ENCODE measurements at places on chromosomes 1 and 21.

- no peak for DNase-seq
Measured at GRCh38 chr1:17572264-17572985, 32.9 kb downstream of the ARHGEF10L start.

- no peak for DNase-seq
Measured at GRCh38 chr1:229266274-229266673, 4.6 kb upstream of the RAB4A start.

DNA sequence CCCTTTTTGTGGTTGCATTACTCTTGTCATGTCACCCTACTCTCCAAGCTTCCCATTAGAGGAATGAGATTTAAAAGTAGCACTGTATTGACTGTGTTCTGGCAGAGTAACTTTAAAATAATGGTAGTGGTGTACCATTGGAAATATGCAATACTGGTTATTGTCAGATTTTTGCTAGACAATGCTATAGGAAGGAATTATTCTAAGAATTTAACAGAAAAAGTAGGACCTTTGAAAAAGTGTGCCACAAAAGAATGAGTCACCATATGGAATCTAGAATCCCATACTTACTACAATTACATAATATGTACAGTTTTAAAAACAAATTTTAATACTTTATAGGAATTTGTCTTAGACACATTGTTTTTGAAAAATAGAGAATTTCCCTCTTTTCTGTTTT lies 13.8 kb downstream of the MIER1 start:
- no peak for DNase-seq

DNA sequence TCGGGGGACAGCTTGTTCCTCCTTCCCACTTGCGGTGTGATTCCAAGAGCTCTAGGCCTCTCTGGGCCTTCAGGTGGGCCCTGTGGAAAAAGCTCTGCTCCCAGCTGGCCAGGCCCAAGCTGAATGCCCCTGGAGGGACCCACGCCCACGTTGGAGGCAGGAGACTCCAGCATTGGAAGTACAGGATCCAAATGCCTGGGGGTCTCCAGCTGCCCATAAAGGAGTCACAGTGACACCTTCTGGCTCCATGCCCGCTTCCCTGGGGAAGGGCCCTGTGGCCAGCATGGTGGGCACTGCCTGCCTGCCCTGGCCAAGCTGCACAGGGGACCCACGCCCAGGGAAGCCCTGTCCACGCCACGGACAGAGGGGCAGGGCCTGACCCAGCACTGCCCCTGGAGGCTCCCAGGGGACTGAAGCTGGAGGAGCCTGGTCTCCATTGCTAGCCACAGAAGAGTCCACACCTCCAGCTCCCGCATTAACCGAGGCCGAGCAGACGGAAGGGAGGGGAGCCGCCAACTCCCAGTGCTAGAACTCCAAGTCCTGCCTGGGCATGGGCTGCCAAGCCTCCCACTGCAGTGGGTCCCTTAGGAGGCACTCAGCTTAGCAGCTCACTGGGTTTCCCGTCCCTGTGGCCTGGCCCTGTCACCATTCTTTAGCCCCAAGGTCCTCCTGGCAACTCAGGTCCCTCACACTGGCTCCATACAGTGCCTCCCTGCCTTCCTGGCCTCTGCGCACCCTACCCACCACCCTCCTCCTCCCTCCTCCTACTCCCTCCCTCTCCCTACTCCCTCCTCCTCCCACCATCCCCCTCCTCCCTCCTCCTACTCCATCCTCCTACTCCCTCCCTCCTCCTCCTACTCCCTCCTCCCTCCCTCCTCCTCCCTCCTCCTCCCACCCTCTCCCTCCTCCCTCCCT lies 41.9 kb downstream of the WNT9A start:
- DNase-seq, result no peak

- no peak for DNase-seq
Measured at GRCh38 chr1:220077887-220078286, 11.7 kb downstream of the BPNT1 start.

GRCh38 chr1:72432645-72433267 lies 150.4 kb upstream of the NEGR1 start:
- DNase-seq, result no peak

DNA sequence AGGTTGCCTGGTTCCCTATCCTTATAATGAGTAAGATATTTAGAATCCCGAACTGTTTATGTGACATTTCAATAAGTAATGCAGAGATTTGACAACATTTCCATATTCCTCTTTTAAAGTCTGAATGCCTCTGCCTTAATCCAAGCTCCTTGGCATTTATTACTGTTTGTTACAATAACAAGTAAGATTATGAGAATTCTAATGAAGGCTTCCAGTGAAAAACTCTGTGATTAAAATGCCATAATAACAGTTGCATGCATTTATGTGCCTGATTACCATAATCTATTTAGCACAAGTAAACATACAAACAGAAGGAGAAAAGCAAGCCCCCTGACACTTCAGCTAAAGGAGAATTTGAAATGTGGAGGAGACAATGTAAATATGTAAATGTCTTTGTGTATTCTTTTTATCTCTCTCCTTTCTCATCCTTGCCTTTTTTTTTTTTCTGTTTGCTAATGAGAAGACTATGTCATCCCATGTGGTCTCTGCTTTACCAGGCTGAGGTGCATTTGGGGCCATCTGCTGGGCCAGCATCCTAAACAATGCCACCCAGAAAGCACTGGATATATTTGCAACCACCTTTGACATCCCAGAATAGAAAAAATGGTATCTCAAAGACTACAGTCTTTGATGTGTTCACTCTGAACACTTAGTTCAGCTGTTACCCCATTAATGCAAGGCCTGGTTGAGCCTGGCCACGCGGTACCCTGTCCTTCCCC lies 17.2 kb upstream of the OLIG2 start:
- DNase-seq, result no peak

DNA sequence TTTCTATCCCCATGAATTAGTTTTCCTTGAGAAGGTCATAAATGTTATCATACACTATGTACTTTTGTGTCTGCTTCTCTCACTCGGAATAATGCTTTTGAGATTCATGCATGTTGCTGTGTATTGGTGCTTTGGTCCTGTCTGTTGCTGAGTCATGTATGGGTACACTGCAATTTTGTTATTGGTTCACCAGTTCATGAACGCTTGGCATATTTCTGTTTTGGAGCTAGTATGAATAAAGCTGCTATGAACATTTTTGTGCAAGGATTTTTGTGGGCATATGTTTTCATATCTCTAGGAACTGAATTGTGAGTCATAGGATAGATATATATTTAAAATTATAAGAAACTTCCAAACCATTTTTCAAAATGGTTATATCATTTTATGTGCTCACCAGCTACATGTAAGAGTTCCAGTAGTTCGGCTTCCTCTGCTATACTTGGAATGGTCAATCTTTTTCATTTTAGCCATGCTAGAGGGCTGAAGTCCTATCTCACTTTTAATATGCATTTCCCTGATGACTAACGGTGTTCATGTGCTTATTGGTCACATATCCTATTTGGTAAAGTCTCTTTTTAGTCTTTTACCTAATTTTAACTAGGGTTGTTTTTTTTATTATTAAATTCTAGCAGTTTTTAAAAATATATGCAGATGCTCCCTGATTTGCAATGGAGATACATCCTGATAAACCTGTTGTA lies 38.2 kb downstream of the ETS2 start:
- no peak for DNase-seq
